CD4-positive, alpha-beta T cell treated with Interleukin-6 at 100 ng/mL for 8 hours (primary cell): ENCODE measurements at places on chromosomes 3 and 15.

DNA sequence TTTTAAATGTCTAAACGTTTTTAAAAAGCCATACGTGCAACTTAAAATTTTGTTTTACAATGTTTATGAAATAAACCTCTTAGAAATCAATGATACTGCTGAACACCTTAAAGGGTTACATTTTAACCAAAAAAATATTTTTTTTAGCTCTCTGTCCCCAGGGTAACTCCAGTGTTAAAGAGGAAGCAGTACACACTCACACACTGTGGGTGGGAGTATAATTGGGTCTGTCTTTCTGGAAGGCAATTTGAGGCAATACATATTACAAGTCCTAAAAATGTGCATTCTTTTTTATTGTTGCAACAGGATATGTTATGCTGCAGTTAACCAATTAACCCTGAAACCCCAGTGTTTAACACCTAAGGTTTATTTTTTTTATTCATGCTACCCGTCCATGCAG lies 34.1 kb downstream of the WHAMM start:
- no peak for DNase-seq

DNA sequence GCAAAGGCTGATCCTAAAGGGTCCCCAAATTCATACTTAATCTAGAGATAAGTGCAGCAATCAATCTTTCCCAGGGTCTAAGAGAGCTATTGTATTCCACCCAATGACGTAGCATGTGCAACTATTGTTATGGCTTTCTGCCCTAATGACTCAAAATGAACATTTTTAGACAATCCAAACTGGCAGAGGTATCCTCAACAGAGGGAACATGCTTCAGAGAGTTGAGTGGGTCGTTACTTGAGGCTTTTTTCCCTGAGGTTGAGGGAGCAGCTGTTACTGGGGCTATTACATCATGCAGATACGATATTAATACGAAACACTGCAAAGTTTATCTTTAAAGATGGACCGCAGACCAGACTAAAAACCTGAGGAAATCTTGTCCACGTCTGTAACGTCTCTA lies 278.3 kb upstream of the WNT5A start:
- no peak for DNase-seq

- DNase-seq = no peak
Measured at GRCh38 chr3:33980252-33980651, 181.8 kb downstream of the PDCD6IP start.

- no peak for DNase-seq
Measured at GRCh38 chr3:156425651-156426050, 129.3 kb downstream of the SSR3 start.

DNA sequence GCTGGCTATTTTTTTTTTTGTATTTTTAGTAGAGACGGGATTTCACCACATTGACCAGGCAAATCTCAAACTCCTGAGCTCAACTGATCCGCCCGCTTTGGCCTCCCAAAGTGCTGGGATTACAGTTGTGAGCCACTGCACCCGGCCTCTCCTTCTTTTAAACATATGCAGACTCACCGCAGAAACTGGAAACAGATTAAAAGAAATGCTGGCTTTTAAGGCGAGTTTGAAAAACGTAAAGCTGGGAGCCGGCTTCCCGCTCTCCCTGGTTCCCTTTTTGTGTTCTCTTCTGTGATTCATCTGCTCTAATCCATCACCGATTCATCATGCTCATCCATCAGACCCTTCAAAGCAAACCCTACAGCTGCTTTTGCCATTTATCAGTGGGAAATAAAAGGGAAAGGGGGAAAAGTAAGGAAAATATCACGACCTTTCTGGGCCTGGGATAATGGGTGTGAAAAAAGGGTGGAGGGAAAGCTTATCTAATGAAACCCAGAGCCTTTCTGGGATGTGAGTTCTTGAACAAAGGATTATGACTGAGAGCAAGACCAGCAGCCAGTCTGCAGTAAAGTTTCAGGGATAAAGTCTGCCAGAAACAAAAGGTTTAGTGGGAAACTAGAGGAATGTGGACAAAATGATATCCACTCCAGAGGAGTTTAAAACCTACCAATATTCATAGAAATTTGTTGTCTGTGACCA lies 92.3 kb upstream of the LRIG1 start:
- no peak for DNase-seq

DNA sequence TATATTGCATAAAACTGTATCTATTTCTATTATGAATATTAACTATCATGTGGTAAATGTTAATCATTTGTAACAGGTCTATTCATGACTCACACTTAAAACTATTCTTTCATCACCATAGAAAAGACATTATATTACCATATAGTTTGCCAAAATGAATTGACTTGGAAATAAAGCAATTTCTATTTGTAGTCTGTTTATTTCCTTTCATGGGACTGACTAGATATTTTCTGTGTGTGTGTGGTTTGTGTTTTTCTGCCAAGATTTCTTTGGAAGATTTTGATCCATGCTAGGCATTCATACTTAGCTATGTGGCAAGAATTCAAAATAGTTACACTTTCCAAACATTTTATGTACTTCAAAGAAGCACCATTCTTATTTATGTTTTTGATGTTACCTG lies 522.5 kb upstream of the AGTR1 start:
- DNase-seq = no peak

DNA sequence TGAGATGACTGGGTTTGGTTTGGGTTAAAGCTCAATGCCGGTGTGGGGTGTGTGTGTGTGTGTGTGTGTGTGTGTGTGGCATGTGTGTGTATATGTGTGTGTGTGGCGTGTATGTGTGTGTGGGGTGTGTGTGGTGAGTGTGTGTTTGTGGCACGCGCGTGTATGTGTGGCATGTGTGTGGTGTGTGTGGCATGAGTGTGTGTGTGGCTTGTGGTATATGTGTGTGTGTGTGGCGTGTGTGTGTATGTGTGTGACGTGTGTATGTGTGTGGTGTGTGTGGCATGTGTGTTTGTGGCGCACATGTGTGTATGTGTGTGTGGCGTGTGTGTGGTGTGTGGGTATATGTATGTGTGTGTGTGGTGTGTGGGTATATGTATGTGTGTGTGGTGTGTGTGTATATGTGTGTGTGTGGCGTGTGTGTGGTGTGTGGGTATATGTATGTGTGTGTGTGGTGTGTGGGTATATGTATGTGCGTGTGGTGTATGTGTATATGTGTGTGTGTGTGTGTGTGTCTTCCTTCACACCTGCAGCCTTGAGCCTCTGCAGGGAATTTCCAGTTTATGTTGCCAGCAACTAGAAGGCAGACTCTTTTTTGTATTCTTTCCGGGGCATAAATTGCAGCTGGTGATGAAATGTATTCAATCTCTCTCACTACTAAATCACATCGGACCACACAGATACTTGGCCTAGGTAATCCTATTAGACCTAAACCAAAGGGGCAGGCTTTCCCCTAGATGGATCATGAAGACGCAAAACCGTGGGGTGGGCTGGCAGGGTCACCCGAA lies 34.8 kb downstream of the CHRD start:
- DNase-seq = no peak

GRCh38 chr3:169148448-169149348 lies 514.8 kb downstream of the MECOM start:
- DNase-seq = no peak

GRCh38 chr3:164687211-164687610 lies 391.1 kb downstream of the SI start:
- DNase-seq = no peak

DNA sequence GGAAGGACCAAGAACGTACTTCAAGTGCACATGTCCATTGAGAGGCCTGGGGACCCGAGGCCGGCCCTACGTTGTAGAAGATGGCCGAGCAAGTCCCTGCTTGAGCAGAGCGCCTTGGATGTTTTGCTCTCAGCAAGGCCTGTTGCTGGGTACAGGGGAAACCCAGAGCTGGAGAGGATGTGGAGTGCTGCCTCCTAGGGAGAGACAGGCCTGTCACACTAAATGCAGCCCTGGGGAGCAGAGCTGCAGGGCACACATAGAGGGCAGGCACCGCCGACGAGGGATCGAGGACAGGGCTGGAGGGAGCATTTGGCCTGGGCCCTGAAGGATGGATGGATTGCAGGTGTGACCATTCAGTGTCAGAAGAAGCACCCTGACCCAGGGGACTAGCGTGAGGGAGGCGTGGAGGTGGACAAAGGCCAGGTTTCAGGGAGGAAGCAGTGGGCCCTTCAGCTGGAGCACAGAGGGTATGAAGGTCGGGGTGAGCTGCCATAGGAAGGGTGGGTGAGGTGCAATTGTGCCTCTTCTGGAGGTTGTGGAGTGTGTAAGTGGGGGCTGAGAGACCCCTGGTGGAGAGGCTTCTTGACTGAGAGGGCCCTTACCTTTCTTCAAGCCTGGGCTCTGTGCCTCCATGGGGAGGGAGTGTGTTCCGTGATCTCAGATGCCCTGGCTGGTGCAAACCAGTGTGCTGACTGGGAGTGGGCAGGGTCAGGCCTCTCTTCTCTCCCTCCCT lies 142.4 kb downstream of the CHDH start:
- DNase-seq = no peak

- DNase-seq = no peak
Measured at GRCh38 chr15:35741881-35742280, 195.9 kb upstream of the DPH6 start.

GRCh38 chr3:4693620-4694019 lies 200.5 kb downstream of the ITPR1 start:
- DNase-seq = no peak

- DNase-seq = no peak
Measured at GRCh38 chr3:177959188-177959587, 577.0 kb upstream of the KCNMB2 start.

- no peak for DNase-seq
Measured at GRCh38 chr15:88818920-88819319, 15.7 kb downstream of the ACAN start.
